NCI-H1417 treated with DMSO at 0.1 percent for 48 hours (cell line): ENCODE measurements at places on chromosomes 2 and 18.

DNA sequence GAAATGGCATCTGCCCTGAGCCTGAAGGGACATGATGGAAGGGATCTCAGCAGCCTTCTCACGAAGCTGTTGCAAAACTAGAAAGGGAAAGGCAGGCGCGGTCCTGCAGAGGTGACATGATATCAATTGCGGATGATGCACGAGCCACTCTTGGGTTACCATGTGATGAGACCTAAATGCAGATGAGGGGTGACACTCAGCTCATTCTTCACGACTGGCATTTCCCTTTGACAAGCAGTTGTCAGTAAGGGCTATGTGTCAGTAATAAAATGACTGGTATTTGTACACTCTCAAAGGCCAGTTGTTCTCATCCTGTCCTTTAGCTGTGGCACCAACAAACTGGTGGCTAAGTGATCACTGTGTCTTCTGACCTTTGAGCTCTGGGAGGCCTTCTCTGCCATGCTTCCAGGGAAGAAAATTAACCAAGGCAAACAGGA lies 273.6 kb downstream of the ETAA1 start:
- no peak for DNase-seq

DNA sequence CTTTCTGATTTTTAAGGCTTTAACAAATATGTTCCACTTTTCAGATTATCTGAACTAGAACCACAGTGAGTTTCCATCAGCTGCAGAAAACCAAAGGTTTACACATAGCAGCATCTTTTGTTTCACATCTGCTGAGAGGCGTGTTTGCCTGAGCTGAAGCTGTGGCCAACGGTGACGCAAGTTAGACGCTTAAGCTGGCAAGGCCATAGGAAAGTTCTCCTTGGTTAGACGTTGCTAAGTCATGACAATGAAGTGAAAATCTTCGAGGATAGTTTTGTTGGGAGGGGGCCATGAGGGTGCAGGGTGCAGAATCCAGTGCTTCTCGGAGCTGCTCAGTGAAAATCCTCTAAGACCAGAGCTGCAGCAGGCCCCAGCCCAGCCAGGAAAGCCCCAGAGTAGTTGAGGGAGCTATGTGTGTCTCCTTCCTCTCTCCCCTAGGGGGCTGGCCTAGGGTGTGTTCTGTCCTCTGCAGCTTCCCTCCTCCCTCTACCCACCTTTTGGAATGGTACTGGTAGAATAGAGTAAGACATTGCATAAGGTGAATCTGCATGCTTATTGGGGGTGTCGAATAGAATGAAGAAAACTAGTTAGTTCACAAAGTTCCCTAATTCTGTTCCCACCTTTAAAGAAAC lies 105.4 kb downstream of the FHOD3 start:
- DNase-seq, result no peak

DNA sequence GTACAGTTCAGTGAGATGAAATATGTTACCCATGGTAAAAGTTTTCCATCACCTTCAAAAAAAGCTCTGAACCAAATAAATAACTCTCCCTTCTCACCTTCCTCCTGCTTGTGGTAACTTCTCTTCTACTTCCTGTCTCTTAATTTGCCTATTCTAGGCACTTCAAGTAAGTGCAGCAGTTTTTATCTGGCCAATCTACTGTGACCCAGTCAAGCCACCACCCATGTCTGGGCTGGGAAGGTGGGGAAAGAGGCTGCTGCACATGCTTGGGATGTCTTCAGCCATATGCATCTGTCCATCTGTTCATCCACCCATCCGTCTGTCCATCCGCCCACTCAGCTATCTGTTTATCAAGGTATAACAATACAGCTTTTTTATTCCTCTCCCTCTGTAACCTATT lies 31.6 kb downstream of the ZNF532 start:
- DNase-seq, result no peak

DNA sequence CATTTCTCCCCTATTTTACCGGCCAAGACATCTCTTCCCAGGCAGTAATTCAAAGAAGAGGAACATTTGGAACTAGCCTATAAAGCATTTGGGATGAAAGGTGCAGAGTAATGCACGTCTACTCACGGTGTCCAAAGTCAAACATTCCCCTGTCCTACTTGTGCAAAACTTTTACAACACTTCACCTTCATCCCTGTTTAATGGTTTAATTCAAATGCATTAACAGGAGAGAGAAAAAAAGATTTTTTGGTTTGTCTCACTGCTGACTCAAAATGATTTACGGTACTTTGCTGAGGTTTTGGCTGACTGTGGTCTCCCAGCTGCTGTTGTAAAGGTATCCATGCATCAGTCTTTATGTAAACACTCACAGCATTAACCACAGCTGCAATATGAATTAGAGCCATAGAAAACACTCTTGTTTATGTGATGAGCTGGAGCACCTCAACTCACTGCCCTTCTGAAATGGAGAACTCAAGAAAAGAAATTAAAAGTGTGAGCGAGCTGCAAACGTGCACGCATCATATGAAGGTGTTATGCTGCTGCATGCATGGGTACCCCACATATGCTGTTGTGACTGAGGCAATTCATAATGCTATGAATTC lies 220.5 kb downstream of the PIEZO2 start:
- DNase-seq, result no peak

- no peak for DNase-seq
Measured at GRCh38 chr18:37948471-37948870, 382.9 kb upstream of the CELF4 start.

DNA sequence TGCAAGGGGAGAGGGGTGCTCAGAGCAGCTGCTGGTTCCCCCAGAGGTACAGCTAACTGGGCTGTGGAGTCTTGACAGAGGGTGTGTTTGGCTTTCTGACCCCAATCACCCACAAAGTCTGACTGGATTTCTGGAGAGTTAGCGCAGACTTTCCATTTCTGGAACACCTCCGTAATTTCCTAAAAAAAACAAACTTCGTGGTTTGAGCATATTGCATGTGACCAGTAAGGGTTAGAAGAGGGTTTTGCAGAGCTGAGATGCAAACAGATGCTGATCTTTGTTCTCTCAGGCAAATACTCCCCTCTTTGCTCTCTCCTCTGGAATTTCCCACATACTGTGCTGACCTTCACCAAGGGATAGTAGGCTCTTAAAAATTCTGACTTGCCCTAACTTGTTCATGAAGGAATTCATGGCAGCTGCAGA lies 44.5 kb upstream of the TMEM247 start:
- DNase-seq, result no peak

DNA sequence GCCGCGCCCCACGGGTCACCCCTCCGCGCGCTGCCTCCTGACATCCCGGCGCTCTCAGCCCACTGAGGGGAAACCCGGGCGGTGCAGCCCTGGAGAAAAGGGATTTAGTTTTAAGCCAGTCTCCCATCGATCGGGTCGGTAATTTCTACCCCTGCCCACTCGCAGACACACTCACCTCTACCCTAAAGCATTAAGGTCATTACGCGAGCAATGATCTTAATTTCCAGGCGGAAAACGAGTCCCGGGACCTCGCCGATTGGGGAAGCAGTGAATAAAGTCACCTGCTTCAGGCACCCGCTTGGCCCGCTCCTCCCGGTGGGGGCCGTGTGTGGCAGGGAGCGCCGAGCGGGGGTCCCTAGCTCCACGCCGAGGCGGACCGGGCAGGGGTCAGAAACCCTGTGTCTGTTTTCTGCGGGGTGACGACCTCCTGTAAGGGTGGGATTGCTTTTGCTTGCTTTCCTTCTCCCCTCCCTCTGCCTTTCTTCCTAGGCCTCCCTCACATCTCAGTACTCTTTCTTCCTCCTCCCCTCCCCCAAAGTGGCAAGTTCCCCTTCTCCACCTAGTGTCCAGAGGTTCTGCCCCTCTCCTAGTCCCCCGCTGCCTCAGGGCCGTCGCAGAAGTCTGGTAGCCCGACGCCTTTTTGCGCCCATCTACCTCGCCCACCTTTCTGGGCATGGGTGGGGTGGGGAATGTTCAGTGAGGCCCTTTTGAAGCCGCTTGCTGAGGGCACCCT lies 142.6 kb downstream of the MEIS1 start:
- no peak for DNase-seq

- peak; percentile 46 for DNase-seq
Measured at GRCh38 chr2:8515864-8516533, 165.9 kb upstream of the ID2 start.

DNA sequence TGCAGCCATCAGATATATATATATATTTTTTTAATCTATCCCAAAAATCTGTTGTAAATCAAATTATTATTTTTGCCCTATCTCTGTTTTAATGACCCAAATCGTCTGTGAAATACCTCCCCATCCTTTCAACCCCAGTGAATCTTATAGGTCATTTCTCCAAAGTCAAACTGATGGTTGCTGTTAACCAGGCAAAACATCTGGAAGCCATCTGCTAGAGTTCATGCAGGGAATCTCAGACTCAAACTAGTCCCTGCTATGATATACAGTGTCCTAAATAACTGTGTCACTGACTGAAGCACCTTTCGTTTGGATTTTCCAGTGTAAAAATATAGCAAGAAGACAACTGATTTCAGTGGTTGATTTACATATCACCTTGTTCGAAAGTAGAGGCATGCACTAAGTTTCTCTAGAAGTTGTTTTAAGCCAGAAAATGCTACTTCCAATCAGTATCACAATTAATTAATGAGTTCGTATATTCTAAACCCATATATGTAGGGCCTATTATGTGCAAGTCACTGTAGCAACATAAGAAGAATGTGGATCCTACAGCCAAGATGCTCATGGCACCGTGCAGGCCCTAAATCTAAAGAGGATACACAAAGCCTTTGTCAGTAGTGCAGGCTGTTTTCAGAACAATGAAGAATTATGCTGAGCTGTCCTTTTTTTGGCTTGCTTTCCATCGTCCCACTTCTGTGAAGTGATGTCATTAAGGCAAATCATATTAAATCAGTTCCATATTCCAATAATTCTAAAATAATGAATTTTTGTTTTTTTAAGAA lies 566.0 kb downstream of the STK39 start:
- DNase-seq, result no peak

DNA sequence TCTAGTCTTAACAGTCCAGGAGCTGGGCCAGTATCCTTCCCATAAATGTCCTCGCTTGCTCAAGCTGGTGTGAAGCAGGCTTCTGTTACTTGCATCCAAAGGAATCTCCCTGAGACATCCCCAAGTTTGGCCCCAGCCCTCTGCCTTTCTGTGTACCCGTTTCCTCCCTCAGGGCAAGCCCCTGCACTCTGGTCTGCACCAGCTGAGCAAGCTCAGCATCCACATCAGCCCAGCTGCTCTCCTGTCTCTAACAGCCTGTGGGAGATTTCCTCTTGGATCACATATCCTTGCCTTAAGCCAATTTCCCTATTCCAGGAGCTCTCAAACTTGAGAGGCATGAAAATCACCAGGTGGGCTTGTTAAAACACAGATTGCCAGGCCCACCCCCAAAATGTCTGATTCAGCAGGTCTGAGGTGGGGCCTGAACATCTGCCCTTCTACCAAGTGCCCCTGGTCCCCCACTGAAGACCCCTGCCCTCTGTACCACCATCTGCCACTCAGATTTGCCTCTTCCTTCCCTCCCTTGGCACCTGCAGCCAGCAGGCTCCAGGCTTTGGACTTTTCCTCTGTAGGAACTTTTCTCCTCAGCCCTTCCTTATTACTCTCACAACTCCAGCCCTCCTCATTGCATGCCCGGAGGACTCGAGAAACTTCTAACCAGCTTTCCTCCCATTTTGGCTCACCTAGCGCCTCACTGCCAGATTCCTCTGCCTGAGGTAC lies 32.1 kb downstream of the REEP1 start:
- DNase-seq, result no peak

- DNase-seq, result no peak
Measured at GRCh38 chr2:102895376-102895775, 133.5 kb downstream of the TMEM182 start.

DNA sequence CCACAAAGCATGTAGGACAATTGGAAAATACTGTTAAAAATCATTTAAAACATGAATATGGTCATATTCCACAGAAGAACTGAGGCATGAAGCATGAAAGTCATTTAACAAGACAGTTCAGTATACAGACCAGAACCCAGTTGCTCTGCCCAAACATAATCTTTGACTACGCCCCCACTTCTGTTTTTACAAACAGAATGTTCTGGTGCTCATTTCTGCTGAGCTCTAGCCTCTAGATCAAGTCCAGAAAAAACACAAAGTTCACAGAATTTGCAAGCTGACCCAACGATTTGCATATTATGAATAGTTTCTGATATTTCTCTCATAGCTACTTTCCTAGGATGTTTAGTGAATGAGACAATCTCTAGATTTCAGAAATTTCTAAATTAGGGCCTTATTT lies 424.9 kb downstream of the PID1 start:
- DNase-seq, result no peak

DNA sequence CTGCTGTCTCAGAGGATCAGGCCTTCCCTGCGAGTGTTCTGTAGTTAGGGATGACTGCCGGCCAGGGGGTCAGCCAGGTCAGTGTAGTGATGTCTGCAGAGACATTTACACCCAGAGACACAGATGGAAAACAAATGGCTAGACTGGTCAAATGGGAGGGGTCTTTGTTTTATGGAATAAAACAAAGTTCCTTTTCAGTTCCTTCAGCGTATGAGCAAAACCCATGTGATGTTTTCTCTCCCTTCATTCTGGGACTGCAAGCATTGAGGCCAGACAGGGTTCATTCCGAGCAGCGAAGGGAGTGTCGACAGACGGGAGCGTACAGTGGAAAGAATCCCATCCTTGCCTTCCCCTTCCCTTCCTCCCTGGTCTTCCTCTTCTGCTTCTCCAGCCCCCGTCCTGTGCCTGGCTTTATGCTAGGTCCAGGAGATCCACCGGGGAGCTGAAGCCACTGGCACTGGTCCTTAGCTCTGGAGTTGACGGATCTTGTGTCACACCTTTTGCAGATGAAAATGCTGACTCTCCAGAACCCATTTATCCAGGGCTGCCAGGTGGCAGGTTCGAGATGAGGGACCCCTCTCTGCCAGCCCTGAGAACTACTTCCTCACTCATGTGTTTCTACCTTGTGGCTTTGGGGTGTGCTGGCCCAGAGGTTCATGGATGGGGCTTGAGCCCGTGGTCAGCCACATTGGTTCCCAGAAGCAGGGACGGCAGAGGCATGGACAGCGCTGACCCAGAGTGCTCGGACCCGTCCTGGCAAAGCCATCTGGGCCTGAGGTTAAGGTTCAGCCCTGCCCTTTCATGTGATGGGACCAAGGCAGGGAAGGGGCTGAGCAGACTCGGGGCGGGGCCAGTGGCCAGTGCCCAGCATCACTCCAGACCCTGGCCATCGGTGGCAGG lies 24.2 kb downstream of the ITGB1BP1 start:
- no peak for DNase-seq

DNA sequence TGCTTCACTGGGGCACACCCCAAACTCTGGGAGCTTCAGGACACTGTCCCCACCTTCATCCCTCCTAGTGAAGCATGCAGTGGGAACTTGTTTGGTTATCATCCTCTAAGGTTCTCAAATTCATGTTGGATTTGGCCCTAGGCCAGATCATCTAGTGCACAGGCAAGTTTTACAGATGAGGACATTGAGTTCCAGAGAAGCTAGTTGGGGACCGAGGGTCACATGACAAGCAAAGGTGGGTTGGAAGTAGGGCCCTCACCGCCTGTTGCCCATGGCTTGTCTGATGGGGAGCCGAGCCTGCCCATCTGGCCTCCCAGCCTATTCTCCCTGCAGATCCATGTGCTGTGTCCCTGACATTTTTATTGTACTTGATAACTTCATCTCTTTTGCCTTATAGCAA lies 2.8 kb downstream of the PRKCE start:
- DNase-seq, result no peak

DNA sequence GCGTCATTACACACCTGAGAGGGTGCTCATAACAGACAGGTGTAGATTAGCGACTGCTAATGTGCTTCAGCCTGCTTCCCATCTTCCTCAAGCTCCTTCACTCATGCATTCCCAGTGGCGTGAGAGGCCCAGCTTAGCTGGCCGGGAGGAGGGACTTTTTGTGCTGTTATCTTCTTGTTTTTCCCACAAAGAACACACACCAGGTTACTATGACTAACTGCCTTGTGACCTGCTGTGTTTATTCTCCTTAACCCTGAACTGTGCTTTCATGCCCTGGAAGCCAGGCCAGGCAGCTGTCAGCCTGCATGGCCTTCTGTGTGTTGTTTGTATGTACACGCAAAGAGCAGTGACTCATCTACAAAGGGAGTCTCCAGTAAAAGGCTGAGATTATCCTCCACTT lies 143.8 kb downstream of the PIEZO2 start:
- DNase-seq, result no peak
